ENCODE measurements at places on chromosomes 5 and 9. TPM values are rescaled to one million over a fixed set of nuclear protein-coding genes. Genes with fewer than 3 reads are reported as not detected.

DELE1 gene
- 39.8 TPM for polyA plus RNA-seq

GRCh38 chr5:60526336-60526875 is 173.6 kb downstream of the DEPDC1B start:
- no peak for DNase-seq

GRCh38 chr5:140134277-140134935 is 8.7 kb downstream of the IGIP start:
- no peak for DNase-seq

- DNase-seq: no peak
These were observed 27.6 kb upstream of the GLRA1 start for GRCh38 chr5:151952238-151952637.

SLC6A19 gene
- not detected for polyA plus RNA-seq

- no peak for DNase-seq
These were observed 227.6 kb downstream of the SEC61B start for GRCh38 chr9:99449726-99450125.

DNA sequence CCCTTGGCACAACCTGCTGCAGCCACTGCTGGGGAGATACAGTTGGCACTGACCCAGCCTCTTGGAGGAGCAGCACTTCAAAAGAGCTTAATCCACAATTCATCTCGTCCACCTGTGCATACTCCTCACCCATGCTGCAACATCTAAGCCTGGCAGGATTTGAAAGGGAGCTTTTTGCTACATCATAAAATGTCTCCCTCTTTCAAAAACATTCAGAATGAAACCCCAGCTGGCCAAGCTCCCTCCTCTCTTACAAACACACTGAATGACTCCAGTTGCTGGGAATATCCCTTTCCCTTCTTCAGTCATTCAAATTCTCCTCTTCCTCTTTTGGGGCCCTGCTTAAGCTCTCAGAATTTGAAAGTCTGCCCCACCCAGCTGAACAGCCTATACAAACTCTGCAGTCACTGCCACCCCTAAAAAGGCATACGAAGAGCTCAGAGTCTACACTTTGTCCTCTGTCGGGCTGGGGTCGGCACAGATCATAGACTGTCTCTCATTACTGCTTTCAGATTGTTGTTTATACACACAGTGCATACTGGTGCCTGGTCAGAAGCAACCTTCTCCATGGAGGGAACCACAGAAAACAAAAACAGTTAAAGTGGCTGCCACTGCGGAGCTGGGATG is 8.8 kb upstream of the C5orf15 start:
- DNase-seq: no peak

GRCh38 chr5:97929383-97929782 is 746.3 kb upstream of the RIOK2 start:
- DNase-seq: peak; percentile 2

- no peak for DNase-seq
These were observed 178.4 kb downstream of the KIAA0825 start for GRCh38 chr5:94440015-94440414.

DNA sequence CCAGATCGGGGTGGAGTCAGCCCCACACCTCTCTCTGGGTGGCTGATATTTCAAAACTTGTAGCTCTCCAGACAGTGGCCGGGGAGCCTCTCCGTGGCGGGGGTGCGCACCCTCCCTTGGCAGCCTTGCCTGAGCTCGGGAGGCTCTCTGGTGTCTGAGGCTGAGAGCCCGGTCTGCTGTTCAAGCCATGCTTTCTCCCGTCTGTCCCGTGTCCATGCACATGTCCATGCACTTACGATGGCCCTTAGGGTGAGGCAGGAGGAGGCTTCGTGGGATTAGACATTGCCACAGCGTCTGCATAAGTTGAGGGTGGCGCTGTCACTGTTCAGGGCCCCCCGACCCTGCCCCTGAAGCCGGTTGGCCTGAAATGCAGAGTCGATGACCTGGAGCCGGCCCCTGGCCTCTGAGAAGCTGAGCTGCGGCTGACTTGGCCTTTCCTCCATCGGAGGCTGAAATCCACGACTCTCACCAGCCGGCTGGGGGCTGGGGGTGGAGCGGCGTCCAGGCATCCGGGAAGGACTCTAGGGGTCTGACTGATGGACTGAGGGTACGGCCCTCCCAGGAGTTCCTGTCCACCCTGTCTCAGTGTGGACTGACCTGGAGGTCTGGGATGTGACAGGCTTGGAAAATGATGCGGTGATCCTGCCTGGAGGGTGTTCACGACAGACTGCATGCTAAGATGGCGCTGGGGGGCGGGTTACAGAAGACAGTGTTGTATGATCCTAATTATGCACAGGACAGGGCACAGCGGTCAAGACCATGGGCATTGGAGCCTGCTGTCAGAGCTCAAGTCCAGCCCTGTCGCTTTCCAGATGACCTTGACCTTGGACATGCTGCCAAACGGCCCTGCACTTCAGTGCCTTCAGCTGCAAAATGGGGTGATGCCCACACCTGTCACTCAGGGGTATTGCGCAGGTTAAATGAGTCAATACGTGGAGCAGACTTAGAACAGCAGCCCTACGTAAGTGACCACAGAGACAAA is 18.3 kb upstream of the SLC2A6 start:
- no peak for DNase-seq

DNA sequence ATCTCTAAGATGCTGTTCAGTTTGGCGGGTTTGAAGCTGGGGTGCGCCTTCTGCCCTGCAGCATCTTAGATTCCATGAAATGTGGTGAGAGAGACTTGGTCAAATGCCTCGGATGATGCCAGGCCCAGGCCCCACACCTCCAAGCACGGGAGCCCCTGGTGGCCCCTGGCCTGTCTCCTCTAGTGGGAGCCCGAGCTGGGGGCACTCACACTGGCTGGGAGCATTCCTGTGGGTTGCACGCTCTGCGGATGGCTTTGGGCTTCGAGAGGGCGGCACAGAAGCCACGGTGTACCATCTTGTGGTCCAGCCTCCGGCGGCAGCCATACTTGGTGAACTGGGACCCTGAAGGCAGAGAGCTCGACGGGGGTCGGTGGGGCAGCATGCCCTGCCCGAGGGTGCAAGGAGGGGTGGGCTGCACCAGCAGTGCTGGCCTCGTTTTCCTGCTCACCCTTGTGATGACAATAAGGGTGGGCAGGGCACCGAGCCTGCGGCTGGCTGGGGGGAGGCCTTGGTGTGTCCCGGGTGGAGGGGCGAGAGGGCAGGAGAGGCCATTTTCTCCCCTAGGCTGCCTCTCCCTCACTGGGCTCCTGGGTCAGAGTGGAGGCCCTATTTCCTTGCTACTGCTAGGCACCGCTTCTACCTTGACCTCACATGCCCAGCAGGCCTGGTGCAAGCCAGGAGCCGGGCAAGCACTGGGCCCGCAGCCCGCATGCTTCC is 65.8 kb downstream of the ZNF354C start:
- DNase-seq: no peak

- no peak for DNase-seq
These were observed 62.7 kb downstream of the PCSK5 start for GRCh38 chr9:75953218-75953617.

PCDHB16 gene
- polyA plus RNA-seq: 0.17 TPM

C5orf52 gene
- polyA plus RNA-seq: not detected

DNA sequence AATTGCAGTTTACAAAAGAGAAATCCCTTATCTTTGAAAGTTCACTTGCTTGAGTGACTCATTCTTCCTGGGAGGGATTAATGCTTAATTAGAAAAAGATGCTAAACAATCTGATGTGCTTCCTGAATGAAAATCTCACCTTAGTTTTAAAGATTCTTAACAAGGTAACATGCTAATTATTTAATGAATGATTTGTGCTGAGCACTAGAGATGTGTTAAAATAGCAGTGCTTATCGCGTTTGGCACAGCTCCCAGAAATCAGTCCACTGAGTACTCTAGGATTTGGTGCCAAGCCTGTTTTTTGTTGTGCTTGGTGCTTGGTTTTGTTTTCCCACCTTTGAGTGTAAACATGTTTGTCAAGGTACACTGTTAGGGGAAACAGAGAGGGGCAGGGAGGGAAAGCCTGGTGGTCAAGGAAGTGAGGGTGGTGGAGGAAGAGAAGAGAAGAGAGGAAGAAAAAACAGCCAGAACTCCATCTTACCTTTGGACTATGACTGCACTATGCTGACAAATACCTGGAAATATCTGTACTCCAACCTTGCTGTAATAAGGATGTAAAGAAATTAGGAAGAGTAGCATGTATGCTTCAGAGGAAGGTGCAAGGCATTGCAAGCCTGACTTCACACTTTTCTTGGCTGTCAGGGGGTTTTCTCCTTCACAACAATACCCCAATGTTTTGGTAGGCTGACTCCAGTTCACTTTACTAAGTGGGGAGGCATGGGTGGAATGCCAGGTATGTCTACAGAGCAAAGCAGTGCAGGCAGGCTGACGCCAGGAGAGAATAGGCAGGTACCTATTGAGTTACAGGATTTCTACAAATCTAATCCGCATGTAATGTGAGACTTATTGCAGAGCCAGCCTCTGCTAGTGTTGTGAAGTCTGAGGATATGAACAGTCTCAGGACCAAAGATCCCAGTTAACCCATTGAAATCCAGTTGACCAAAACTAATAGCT is 157.2 kb upstream of the ISL1 start:
- peak; percentile 17 for DNase-seq

GRCh38 chr5:65084795-65085515 is 316.2 kb downstream of the CWC27 start:
- no peak for DNase-seq

DNA sequence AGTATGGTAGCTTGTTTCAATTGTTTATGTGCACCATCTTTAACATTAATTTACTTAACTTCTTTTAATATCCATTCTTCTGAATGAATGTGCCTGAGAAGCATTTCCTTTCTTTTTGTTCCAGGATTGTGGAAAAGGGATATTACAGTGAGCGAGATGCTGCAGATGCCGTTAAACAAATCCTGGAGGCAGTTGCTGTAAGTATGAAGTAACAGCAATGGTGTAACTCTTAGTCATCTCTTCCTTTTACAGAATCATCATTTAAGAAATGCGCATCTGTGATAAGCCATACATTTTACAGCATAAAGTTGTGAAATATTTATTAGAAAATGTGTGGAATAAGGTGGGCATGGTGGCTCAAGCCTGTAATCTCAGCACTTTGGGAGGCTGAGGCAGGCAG is 117.7 kb downstream of the STARD4 start:
- peak; percentile 63 for DNase-seq

CXXC5 gene
- polyA plus RNA-seq: 16.6 TPM

PLAC8L1 gene
- polyA plus RNA-seq: 0.11 TPM

GRCh38 chr5:11928909-11929308 is 24.7 kb upstream of the CTNND2 start:
- no peak for DNase-seq

CSF2 gene
- polyA plus RNA-seq: 7.2 TPM

HTR4 gene
- not detected for polyA plus RNA-seq

CCDC69 gene
- 2.2 TPM for polyA plus RNA-seq

LCN2 gene
- polyA plus RNA-seq: 2.1 TPM

- peak; percentile 17 for DNase-seq
These were observed 11.0 kb downstream of the CCDC152 start for GRCh38 chr5:42767491-42768105.

TNFSF8 gene
- polyA plus RNA-seq: not detected

GRCh38 chr5:143297756-143298155 is 105.7 kb downstream of the NR3C1 start:
- DNase-seq: no peak

DNA sequence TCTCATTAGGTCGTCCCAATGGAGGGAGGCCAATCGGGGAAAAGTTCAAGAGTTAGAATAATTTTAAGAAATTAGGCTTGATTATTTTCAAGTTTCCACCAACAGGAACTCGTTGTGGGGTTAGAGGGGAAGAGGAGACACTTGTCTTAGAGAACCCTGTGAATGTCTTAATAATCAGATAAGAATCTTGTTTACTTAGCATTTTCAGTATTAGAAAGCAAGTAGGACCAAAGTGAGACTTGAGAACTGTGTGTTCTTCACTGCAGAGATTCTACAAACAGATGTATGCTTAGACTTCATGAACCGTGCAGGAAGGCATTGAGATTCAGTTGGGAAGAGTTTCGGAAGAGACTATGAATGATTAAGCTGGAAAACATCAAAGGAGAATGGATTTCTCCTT is 69.0 kb upstream of the HMHB1 start:
- DNase-seq: no peak

OTP gene
- polyA plus RNA-seq: not detected

Data from mammary epithelial cell (primary cell).